ENCODE measurements at places on chromosomes 6 and 20. TPM values are rescaled to one million over a fixed set of nuclear protein-coding genes. Genes with fewer than 3 reads are reported as not detected.

- peak; percentile 45 for DNase-seq
- H3K36me3 ChIP-seq, result no peaks in the 10 kb centered on the region
- no peak overlapping the region for H3K27ac ChIP-seq
- no peaks in the 10 kb centered on the region for H3K27me3 ChIP-seq
Observed at GRCh38 chr20:967796-968742, 34.0 kb downstream of the RSPO4 start.

GRCh38 chr20:59120491-59120890 lies 43.1 kb upstream of the ZNF831 start:
- no peak overlapping the region for H3K4me3 ChIP-seq
- H3K36me3 ChIP-seq, result no peaks in the 10 kb centered on the region
- H3K27me3 ChIP-seq, result no peaks in the 10 kb centered on the region
- DNase-seq, result no peak

- no peaks in the 10 kb centered on the region for H3K36me3 ChIP-seq
- peaks cover 34% of the 10 kb centered on the region for H3K27me3 ChIP-seq
- DNase-seq, result no peak
- no peak overlapping the region for H3K4me3 ChIP-seq
Observed at GRCh38 chr20:1724901-1725300, 67.3 kb upstream of the SIRPG start.

- H3K4me3 ChIP-seq, result no peak overlapping the region
- H3K36me3 ChIP-seq, result no peaks in the 10 kb centered on the region
- peaks cover 94% of the 10 kb centered on the region for H3K27me3 ChIP-seq
- peaks cover 4% of the 10 kb centered on the region for H3K4me1 ChIP-seq
- H3K27ac ChIP-seq, result no peak overlapping the region
- no peak for DNase-seq
Observed at GRCh38 chr20:63000958-63001357, 5.8 kb downstream of the BHLHE23 start.

DNA sequence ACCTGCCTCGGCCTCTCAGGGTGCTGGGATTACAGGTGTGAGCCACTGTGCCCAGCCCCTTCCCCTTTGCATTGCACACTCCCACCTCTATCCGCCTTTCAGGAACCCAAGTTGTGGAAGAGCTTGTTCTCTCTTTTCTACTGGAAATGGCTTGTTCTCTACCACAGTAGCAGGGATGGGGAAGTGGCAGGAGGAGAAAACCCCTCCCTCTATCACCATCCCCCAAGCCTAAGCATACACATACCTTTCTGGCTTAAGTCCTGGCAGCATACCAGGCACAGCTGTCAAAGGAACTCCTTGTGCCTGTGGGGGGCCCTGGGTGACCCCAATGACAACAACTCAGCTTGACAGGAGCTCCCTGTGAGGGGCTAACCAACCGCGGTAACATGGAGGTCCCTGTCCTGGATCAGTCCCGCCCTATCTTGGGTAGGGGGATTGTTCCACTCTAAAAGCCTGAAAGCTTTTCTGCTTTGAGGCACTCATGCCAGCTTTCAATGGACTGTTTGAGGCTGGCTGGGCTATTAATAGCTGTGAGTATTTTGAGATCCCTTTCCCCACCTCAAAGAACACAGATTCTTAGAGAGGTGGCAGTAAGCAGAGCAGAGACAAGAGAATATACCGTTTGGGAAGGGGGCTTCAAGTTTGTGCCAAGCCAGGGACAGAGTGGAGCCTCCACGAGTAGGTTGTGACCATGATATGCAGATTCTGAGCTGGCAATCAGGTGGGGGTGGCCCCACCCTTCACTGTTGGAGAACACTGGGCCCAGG lies 2.3 kb downstream of the KLHDC3 start:
- no peaks in the 10 kb centered on the region for H3K36me3 ChIP-seq
- H3K27me3 ChIP-seq, result no peaks in the 10 kb centered on the region
- H3K27ac ChIP-seq, result no peak overlapping the region
- no peak overlapping the region for H3K4me3 ChIP-seq
- peaks cover 22% of the 10 kb centered on the region for H3K4me1 ChIP-seq

DNA sequence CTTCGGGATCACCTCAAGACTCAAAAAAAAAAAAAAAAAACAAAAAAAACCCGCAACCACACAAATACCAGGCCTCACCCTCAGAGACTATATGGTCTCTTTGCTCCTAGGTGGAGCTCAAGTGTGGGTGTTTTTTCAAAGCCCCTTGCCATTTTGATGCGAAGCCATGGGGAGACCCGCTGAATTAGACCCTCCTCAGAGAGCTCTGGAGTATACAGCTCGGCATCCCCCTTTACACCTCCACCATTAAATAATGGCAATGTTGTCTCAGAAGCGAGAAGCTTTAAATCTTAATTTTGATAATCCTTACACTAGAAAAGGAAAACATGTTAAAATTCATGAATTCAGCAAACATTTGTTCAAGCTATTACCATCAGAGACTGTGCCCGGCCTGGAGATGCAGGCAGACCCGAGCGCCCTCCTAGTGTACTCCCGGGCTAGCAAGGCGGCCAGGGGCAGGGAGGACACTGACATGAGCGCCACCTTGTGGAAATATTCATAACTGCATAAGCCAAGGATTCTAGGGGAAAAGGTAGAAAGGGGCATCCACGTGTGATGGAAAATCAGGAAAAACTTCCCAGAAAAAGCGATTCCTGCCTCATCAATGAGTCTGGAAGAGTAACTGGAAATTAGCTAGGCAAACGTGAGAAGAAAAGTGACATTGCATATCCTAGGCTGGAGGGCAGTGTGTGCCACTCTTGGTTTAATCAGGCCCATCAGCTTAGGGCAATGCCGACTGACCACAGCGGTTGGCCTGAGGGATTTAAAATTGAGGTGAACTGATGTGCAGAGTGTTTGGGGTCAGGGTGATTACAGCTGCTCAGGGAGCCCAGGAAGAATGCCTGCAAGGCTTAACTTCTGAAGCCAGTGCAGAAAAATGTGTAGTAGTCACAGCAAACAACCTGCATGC lies 72.5 kb downstream of the B3GAT2 start:
- DNase-seq, result peak; percentile 84
- H3K4me3 ChIP-seq, result no peak overlapping the region
- H3K4me1 ChIP-seq, result peaks cover 10% of the 10 kb centered on the region
- H3K27me3 ChIP-seq, result no peaks in the 10 kb centered on the region

DNA sequence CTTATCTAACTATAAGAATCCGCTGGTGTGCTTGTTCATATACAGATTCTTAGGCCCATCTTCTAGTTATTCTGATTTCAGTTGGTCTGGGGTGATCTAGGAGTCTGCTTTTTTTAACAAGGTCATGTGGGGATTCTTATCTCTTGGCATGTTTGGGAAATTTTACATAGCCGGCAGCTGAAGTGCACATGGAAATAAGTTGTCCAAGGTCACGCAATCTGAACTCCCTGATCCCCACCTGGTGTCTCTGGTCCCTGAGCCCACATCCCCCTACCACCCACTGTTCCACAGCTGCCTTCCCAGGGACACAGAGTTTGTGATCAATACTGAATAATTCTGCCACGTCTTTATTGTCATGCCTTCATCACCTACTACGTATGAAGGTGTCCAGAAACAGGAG lies 90.8 kb downstream of the SSR1 start:
- DNase-seq, result no peak
- H3K27ac ChIP-seq, result no peak overlapping the region
- H3K36me3 ChIP-seq, result no peaks in the 10 kb centered on the region
- H3K4me3 ChIP-seq, result no peak overlapping the region
- H3K27me3 ChIP-seq, result no peaks in the 10 kb centered on the region
- peaks cover 29% of the 10 kb centered on the region for H3K4me1 ChIP-seq

GRCh38 chr20:45338121-45339030 lies 9.8 kb downstream of the SDC4 start:
- no peaks in the 10 kb centered on the region for H3K27me3 ChIP-seq
- H3K36me3 ChIP-seq, result no peaks in the 10 kb centered on the region
- H3K4me1 ChIP-seq, result peaks cover 51% of the 10 kb centered on the region
- DNase-seq, result no peak

DNA sequence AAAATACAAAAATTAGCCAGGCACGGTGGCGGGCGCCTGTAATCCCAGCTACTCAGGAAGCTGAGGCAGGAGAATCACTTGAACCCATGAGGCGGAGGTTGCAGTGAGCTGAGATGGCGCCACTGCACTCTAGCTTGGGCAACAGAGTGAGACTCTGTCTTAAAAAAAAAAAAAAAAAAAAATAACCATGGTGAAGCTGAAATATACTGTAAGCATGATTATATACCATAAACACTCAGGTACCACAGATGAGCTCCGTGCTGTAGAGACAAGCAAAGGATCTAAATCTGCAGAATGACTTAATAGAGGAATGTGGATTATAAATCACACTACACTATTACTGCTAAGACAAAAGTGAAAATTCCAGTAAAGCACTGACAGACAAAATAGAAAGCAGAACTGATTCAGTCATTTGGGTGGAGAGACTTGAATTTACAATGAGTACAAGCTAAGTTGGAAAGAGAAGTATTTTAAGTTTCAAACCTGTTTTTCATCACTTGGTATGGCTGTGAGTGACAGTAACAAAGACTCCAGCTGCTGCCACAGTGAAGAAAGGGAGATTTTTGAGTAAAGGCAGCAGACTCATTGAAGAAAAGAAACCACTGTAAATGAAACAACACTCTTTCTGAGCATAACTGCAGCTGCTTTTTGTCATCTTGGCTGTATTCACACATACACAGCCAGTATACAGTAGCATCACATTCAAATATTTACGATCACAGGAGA lies 322.1 kb downstream of the RNGTT start:
- H3K36me3 ChIP-seq, result no peaks in the 10 kb centered on the region
- H3K4me1 ChIP-seq, result peaks cover 24% of the 10 kb centered on the region
- no peak overlapping the region for H3K27ac ChIP-seq

DNA sequence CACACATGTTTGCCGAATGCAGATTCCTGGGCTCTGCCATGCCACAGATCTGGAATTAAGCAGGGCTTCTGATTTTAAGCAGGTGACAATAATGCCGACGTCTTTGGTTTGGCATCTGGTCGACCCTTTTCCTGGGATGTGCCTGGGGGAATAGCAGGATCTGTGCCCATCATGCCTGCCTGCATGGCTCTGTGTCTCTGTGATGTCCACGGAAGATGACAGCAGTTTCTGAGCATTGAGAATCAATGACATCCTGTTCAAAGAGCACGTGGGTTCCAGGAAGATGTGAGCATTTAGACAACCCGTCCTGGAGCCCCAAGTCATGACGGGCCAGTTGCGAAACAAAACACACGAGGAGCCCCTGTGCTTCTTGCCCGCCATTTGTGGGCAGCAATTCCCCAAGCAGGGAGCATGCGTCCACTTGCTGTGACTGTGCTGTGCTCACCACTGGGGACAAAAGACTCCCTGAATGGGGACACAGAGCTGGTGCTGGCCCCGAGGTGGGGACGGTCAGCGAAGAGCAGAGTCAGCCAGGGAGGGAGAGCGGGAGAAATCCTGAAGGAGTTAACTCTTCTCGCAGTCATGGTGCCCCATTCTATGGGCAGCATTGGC lies 110.1 kb downstream of the ERMARD start:
- H3K4me1 ChIP-seq, result no peaks in the 10 kb centered on the region
- H3K27me3 ChIP-seq, result no peaks in the 10 kb centered on the region
- H3K4me3 ChIP-seq, result no peak overlapping the region
- no peak for DNase-seq

DNA sequence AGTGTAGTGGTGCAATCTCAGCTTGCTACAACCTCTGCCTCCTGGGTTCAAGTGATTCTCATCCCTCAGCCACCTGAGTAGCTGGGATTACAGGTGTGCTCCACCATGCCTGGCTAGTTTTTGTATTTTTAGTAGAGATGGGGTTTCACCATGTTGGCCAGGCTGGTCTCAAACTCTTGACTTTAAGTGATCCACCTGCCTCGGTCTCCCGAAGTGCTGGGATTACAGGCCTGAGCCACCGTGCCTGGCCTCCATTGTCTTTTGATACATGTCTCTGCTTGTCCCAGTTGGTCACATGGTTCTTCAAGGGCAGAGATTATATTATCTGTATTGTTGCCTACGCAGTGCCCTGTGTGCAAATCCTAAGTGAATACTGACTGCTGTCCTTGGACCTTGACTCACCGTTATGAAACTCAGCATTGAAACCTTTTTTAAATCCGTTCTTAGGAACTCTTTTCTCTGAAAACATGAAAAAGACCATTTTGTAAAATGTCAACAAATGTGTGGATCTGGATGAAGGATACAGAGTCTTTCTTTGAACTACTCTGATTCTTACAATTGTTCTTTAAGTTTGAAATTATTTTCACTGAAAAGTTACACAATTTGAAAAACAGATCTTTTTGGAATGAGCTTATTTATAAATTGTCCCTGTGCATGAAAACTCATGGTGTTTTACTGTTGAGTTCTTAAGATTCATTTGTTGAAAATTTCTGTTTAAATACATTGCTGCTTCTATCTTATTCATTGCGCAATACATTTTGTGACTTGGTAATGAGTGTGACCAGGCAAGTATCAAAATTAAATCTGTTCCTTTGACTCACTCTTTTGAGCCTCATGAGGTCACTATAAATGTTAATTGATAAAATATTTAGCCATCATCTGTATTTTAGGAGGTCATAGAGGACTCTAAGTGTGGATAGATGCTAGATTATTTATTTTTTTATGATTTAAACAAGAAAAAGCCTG lies 293.5 kb downstream of the UTRN start:
- no peaks in the 10 kb centered on the region for H3K36me3 ChIP-seq
- H3K27me3 ChIP-seq, result no peaks in the 10 kb centered on the region
- H3K4me1 ChIP-seq, result peaks cover 11% of the 10 kb centered on the region
- no peak overlapping the region for H3K27ac ChIP-seq

DNA sequence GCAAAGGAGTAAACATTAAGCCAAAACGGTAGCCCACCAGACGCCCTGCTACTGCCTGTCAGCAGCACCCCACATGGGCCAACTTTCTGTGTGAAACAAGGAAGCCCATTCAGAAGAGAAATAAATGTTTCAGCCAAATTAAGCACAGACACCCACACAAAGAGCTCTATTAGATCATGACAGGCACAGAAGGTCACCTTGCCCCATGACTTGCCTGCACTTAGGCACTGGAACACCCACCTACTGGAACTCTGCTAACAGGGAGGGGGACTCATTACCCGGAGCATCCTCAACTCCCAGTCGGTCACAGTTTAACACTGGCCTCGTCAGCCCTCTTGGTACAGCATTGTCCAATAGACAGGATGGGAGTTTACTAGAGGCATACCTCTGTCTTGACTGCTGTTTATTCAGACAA lies 31.8 kb downstream of the GFOD1 start:
- no peak overlapping the region for H3K27ac ChIP-seq
- no peaks in the 10 kb centered on the region for H3K36me3 ChIP-seq
- peaks cover 7% of the 10 kb centered on the region for H3K4me1 ChIP-seq
- no peaks in the 10 kb centered on the region for H3K27me3 ChIP-seq
- no peak overlapping the region for H3K4me3 ChIP-seq
- DNase-seq, result no peak

UBE2J1 gene
- 43.0 TPM for total RNA-seq

FLRT3 gene
- 24.0 TPM for total RNA-seq

All from neural progenitor cell (in vitro differentiated cells).